Liver (tissue), 10 donors: ENCODE measurements at places on chromosomes 13 and 19.

DNA sequence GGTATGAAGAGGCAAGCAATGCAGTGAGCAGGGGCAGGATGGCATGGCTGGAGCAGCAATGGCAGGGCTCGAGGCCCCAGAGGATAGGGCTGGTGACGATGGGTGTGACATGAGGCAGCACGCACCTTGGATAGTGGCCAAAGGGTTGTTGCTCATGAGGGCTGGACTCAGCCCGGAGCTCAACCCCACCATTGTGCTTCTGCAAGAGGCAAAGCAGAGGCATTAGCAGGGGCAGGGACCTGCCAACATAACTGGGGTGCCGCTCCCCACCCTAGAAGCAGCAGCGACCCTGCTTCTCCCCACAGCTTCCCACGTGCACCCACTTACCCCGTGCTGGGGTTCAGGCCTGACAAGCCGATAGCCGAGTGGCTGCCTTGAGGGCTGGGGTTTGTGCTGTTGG is 15.8 kb downstream of the ZNF574 start:
- no peak for DNase-seq

- no peak for DNase-seq
Observed at GRCh38 chr13:41649659-41650058, 192.3 kb downstream of the RGCC start.

DNA sequence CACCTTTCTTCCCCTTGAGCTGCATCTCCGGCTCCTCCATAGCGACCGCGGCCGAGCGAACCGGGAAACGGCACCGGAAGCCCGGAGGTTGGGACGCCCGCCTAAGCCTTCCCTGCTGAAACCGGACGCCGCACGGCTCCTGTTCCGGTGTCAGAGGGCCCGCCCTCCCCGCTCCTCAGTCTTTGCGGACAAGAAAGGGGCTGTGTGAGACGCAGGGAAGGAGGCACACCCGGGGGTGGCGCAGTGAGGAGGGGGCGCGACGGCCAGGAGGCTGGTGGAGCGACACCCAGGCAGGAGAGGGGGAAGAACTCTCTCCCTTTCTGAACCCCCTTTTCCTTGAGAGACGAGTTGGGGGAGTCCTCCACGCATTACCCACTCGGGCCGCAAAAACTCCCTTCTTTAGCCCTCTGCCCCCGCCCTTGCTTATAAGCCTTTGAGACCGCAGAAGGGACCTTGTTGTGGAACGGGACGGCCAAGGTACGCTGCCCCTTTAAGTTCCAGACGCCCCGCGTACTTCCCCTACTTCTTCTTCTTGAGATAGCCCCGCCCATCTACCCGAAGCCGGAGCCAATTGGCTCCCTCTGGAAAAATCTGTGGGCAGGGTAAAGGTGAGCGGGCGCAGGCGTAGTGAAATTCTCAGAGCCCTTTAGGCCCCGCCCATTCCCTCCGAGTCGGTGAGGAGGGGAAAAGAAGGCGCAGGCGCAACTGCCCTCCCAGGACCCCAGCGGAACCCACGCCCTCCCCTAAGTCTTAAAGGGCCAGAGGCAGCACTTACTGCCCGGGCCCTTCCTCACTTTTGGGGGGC is at the start of the genes BORCS8 and RFXANK:
Gene BORCS8, minus strand, starts transcription at position 75 of the 805 bp plus-strand sequence. Its CDS starts 35 bp downstream, at position 40.
Gene RFXANK, plus strand, starts transcription at position 181 of the 805 bp plus-strand sequence. CDS start 1,689 bp downstream, outside the sequence.
- peak; percentile 98 for DNase-seq

- DNase-seq, result peak; percentile 95
Observed at GRCh38 chr19:21474671-21475181, 30.7 kb upstream of the ZNF429 start.

DNA sequence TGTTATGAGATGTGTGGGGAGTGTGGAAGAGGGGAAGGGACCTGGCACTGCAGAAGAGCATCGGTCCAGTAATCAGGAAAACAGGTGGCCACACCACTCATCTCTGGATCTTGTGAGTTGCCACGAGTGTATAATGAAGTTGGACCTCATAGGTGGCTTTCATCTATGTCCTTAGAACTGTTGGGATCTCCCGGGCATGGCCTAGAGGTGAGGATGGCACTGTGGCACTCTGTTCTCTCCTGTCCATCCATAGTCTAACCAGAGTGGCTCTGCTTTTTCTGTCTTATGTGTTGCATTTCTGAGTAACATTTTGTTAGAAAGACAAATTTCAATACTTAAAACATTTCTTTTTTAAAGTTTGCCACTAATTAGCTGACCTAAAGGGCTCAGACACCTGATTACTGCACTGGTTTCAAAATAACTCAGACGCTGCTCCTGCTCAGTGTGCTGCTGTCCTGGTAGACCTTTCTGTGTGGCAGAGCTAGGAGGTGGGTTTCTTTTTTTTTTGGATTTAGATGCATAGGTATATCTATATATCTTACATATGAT is 5.5 kb downstream of the CNMD start:
- DNase-seq, result no peak

DNA sequence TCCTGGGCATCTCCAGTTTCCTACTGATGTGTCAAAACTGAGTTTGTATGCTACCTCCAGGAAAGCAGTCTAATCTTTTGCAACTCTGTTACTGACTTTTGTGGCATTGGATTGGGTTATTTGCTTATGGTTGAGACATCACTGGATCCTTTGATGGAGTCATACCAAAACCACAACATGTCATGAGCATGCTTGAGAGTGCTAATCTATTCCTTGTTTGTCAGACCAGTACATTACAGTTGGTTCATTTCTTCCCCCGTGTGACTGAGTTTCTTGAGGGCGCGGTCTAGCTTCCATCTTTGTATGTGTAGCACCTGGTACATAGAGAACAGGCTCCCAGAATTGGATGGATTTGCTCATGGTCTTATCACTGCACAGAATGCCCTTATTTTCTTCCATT is 43.2 kb downstream of the SUGT1 start:
- no peak for DNase-seq

DNA sequence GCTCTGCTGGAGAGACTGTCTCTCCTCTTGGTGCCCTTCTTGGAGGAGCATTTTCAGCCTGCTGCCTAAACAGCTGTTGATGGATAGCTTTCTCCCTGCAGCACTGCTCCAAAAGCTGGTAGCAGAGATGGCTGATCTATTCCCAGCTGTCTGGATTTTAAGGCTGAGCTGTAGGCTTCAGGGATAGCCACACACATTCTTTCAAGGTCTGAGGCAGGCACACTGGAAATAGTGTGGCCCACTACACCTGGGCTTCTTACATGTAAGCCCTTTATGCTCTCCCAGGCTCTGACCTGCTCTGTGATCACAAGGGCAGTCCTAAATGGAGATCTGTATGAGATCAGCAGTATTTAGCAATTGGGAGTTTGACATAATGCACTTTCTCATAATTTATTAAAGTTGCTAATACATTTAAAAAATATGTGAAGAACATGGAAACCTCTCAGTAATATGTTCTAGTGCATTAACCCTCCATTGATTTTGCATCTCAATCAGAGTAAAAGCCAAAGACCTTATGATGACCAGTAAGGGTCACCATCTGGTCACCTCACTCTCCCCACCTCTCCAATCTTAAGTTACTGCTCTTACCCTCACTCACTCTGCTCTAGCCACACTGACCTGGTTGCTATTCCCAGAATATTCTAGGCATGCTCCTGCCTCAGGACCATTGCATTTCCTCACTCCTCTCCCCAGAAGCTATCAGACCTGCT is 91.6 kb downstream of the MBNL2 start:
- no peak for DNase-seq

DNA sequence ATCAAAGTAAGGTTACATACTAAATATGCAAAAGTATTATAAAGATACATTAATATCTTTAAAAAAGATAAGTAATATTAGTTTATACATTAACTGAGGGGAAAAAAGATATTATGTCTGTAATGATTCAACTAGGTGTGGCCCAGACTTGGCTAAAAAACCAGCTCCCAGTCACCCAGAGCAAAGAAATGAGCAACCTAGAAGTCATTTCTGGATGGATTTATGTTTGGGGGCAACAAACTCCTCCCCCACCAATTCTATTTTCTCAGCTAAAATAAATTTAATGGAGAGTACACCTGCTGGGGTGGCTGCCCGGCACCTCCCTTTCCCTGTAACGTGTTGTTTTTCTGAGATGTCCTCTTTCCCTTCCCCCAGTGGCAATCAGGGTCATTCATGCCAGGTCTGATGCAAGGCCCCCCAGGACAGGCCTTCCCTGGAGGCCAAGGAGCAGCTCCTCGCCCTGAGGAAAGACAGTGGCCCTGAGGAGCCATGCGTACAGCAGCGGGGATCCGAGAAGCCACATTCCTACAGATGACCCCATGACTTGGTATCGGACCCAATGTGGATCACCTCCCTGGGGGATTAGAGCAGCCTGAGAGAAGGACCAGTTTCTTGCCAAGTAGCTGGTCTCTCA is 78.6 kb upstream of the DOCK9 start:
- no peak for DNase-seq

- DNase-seq, result no peak
Observed at GRCh38 chr19:9171393-9171991, 7.3 kb upstream of the OR7D2 start.

- DNase-seq, result no peak
Observed at GRCh38 chr19:30596813-30597399, 224.7 kb downstream of the ZNF536 start.

DNA sequence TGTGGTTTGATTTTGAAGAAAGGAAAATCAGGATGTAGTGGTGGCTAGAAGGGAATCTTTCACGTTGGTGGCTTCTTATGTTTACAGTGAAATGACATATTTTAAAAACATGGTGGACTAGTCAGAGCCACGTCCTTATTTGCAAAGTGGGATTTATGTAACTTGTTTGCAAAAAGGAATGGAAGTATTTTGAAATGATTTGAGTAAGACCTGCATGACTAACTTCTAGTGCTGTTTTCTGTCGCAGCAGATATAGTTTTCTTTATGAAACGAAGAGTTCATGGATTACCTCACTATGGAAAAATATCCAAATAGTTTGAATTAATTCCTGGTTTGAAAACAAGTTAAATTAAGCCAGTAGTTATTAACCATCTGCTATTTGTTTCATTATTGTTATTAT is 476.5 kb downstream of the MYO16 start:
- no peak for DNase-seq

DNA sequence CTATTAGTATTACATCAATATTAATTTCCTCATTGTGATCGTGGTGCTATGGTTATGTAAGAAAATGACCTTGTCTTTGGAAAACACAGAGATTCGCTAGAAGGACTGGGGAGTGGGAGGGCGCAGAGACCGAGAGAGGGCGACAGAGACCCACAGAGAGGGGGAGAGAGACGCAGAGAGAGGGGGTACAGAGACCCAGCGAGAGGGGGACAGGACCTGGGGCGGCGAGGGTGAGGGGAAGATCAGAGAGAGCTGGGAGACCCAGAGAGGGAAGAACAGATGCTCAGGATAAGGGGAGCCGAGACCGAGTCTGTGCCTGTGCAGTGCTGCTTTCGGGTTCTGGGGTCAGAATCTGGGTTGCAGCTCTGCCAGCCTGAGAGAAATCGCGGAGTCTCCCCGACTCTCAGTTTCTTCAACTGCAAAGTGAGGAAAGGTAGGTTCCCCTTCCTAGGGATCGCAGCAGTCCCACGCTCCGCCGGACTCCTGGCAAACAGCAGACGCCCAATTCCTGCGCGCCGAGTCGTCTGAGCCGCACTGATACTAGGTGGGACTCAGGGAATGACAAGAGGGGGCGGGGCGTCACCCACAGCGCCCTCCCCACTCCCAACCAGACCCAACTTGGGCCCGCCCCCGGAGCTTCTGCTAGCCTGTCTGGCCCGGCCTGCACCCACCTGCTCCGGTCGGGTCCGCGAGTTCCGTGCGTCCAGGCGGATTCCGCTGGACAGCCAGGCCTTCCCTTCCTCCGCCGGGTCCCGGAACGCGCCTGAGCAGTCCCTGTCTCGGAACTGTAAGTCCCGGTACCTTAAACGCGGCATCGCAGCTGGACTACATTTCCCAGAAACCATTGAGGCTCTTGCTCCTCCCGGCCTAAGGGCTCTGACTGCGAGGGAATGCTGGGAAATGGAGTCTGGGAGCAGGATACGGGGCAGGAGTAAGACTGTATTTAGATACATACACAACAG is 15.3 kb downstream of the IZUMO2 start:
- DNase-seq, result peak; percentile 72

DNA sequence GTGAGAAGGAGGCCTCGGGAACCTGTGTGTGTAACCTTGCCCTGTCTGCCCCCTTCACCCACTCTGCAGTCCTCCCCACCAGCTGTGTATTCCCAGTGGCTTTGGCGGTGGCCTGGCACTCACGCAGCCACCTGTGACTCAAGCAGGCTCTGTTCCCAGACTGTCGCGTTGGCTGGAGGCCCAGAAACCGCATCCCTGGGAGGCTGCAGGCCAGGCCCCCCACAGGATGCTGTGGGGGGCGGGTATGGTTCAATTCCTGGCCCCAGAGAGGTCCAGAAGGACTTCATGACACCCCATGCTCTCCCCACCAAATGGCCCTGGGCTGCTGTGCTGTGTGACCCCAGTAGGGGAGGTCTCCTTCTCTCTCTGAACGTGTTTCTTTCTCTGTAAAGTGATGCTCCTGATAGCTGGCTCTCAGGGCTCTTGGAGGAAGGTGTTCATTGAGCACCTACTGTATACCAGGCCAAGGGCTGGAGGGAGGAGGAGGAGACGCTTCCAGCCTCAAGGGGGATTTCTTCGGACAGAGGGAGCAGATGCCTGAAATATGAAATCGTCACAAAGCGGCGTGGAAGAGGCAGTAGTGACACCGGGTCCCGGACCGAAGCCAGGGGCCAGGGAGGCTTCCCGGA is 1.9 kb upstream of the LINGO3 start:
- no peak for DNase-seq

DNA sequence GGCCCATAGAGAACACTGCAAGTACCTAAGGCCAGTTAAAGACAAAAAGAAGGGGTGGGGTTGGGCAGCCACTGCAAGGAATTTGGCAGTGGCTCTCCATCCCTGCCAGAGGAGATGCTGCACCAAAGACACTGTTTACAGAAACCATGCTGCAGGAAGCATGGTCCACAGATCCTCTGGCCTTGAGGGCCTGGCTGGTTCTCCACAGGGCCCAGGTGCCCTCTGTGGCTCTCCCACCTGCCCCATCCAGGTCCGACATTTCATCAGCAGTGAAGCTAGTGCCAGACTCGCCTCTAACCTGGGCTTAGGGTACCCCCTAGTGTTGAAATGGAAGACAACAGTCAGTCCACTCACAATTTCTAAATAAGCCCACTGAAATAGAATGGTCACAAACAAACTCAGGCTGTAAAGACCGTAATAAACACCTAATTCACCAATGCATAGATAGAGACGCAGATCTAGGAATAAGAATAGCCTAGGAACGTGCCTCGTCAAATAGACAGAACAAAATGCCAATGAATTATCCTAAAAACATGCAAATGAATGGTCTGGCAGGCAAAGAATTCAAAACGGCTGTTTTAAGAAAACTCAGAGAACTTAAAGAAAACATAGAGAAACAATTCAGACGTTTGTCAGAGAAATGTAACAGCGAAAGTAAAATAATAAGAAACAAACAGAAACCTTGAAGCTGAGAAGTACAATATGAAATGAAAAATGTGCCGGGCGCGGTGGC is 23.3 kb downstream of the LYPD4 start:
- no peak for DNase-seq
